ENCODE measurements at places on chromosomes 2 and 18. TPM values are rescaled to one million over a fixed set of nuclear protein-coding genes. Genes with fewer than 3 reads are reported as not detected.

- no peak for DNase-seq
Measured at GRCh38 chr18:74005320-74006109, 142.1 kb downstream of the FBXO15 start.

GRCh38 chr18:73245345-73245744 is 377.6 kb upstream of the NETO1 start:
- DNase-seq, result no peak

GRCh38 chr18:55323051-55323994 is 264.7 kb downstream of the TCF4 start:
- DNase-seq, result peak; percentile 37

DNA sequence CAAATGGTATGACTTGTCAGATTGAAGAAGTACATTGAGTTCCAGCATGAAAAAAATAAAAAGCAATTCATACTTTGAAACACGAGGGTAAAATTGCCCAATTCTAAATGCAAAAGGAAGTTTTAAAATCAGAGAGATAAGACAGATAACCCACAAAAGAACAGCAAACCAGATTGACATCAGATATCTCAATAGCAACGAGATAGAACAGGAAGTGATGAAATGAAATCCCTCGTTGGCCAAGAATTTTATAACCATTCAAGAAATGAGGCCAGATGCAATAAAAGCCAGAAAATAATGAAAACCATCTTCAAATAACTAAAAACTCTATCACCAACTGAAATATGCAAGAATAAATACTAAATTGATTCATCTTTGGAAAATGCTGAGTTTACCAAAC is 172.8 kb downstream of the CD226 start:
- no peak for DNase-seq

- no peak for DNase-seq
Measured at GRCh38 chr18:14907420-14907819, 159.4 kb downstream of the ANKRD30B start.

DNA sequence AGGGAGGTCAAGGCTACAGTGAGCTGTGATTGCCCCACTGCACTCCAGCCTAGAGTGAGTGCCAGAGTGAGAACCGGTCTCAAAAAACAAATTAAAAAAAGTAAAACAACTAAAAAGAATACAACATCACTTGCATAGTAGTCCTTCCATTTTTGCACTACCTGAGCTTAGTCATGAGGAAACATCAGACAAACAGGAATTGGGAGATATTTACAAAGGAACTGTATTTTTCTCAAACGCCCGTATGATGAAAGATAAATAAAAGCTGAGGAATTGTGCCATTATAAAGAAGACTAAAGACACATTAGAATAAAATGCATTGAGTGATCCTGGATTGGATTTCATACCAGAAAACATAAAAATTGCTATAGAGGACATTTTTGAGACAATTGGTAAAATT is 50.0 kb upstream of the ATP8B1 start:
- DNase-seq, result no peak

DNA sequence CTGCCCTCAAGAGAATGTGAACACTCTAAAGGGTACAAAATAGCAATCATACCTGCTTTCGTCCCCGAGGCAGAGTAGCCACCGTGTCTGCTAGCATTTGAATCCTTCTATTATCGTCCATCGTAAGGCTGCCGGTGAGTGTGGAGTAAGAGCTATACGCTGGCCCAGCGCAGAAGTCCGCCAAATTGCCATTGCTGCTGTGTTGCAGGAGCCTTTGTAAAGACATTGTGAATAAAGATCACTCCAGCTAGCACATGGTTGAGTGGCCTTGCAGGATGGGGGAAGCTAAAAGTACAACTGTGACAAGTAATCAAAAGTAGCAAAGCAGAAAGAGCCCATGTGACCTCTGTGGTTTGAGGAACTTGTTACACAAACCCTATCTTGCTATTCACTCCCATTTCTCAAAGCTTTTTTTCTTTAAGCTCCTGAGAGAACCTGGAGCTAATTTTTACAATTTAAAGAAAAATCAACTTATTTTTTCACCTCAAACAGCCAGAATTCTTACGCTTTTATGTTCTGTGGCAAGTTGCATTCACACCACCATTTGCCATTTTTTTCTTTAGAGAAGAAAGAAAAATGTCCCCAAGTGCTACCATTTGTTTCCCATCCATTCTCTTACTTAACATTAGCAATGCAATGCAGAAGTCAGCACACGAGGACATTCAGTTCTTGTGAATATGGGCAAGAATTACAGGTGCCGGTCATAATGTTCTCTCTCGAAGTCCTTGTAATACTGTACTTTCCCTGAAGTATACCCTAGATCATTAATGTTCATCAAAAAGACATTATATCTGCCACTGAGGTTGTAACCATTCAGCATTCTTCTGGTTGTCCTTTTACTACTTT is at the start of gene CYTIP:
CYTIP (minus strand) TSS at position 295 of the 846 bp plus-strand sequence; CDS start at position 226, 69 bp downstream.
- DNase-seq, result peak; percentile 20

DNA sequence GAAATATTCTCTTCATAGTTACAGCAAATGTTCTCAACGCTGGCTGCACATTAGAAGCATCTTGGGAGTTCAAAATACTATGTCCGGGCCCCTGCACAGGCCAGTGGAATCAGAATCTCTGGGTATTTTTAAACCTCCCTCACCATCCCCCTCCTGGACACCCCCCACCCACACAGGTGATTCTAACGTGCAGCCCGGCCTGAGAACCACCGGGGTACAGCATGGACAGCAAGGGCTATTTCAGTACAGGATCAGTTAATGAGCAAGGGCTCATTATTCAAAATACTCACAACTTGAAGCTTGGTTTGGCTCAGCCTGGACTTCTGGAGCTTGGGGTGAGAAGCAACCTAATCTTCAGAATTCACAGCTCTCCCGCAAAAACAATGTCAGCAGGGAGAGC is 31.4 kb downstream of the INO80C start:
- no peak for DNase-seq

DNA sequence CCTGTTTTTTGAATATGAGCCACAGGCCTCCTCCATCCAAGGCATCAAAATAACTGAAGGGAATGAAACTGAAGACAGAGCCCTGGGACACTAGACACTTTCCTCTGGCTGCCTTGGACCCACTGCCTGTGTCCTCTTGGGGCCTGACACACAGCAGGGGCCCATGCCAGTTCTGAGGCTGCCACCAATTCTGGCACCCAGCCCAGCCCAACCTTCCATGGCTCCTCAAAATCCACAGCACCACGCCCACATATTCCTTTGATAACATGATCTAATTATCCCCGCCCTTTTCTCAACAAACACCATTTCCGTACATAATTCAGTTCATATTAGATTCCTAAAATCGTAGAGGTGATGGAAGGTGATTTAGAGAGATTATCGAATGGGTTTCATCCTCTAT is 64.2 kb downstream of the EMX1 start:
- no peak for DNase-seq

- no peak for DNase-seq
Measured at GRCh38 chr2:17058772-17059402, 393.3 kb upstream of the CYRIA start.

GRCh38 chr2:12440731-12441130 is 276.0 kb upstream of the TRIB2 start:
- no peak for DNase-seq

DNA sequence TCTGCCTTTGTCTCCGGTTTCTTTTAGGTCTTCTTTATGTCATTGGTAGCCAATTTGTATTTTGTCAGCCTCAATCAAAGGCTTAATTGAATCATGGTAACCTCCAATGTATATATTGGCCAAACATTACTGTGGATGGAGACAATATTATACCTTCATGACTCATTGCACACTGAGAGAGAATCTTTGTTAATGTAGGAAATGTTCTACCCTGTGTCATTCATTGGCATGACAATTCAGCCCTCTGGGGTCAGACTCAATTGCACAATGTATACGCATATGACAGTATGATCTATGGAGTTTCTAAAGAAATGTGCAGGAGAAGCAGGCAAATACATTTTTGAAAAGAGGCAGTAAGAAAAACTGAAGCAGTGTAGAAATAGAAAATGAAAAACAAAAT is 162.6 kb downstream of the PDE11A start:
- no peak for DNase-seq

- no peak for DNase-seq
Measured at GRCh38 chr2:140624200-140624599, 1506.6 kb downstream of the LRP1B start.

- DNase-seq, result no peak
Measured at GRCh38 chr2:19881221-19881907, 20.4 kb downstream of the TTC32 start.

- DNase-seq, result no peak
Measured at GRCh38 chr2:154693741-154694340, 4.7 kb upstream of the KCNJ3 start.

- DNase-seq, result no peak
Measured at GRCh38 chr2:63755216-63755615, 86.5 kb upstream of the UGP2 start.

- no peak for DNase-seq
Measured at GRCh38 chr2:161033059-161033660, 127.1 kb upstream of the TANK start.

DNA sequence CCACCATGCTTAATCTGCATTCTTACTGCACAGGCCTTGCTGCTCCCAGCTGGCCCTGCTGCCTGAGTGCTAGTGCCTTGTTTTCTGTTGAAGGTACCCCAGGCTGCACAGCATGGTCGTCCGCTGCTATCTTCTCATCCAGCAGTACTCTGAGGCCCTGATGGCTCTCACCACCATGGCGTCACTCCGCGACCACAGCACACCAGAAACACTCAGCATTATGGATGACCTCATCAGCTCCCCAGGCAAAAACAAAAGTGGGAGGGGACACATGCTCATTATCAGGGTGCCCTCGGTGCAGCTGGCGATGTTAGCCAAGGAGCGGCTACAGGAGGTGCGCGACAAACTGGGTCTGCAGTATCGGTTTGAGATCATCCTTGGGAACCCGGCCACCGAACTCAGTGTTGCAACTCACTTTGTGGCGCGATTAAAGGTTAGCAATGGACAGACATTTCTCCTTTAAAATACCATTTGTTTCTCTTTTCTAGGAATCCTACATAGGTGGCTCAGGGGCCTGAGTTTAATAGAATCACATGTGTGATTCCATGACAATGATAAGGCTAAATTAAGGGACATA is 110.5 kb downstream of the ESCO1 start:
- DNase-seq, result no peak

GRCh38 chr2:4915357-4915756 is 776.8 kb upstream of the SOX11 start:
- no peak for DNase-seq

DNA sequence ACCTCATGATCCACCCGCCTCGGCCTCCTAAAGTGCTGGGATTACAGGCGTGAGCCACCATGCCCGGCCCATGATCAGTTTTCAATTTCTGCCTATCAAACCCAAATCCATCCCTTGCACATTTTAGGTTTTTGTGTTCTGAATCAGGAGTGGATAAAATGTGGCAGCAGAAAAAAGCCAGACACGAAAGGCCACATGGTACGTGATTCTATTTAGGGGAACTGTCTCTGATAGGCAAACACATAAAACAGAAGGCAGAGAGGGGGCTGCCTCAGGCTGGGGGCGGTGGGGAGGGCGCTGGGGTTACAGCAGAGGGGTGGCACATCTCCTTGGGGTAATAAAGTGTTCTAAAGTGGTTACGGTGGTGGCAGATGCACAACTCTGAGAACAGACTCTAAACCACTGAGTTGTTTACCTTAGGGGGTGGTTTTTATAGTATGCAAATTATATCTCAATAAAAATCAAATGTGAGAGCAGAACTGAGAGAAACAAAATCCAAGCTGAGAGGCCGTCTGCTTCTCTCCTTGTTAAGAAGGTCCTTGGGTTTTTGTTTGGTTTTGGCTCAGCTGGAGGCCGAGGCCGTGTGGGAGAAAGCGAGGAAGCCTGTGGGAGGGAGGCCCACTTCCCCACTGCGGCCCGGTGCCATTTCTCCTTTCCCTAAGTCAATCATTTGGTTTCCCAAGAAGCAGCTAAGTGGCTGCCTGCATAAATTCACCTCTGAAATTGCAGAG is 78.0 kb downstream of the SOWAHC start:
- no peak for DNase-seq

- DNase-seq, result no peak
Measured at GRCh38 chr18:62151068-62151771, 35.6 kb downstream of the PIGN start.

DNA sequence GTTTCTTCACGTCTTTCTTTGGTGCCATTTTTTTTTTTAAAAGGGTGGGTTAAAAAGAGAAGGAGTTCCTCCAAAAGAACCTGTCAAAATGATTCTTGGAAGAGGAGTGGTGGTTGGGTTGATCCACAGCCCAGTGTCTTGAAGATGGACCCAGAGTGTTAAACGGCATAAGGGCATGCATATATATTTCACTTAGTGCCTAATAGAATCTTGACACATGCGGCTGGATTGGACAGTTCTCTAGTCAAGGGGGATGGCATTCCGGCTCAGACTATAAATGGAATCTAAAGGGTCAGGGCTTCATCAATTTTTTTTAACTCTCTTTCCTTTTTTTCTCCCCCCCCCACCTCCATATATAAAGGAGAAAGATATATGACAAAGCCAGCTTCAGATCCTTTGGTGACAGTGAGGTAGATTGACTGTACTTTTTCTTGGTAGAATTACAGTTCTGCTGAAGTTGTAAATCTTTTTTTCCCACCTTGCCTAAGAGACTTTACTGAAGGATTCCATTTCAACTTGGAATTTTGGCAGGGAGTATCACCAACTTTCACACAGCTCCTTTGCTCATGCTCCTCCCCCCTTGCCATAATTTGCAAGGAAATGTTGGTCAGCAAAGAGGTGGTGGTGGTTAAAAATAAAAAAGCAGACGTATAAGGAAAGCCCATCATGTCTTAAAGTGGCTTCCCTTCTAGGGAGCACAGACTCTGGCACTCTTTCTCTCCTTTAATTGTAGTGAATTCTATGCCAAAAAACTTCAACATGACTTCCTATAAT is at the start of gene MYL1:
MYL1 (minus strand) TSS at position 160 of the 774 bp plus-strand sequence; CDS start at position 28, 132 bp downstream.
- no peak for DNase-seq

DNA sequence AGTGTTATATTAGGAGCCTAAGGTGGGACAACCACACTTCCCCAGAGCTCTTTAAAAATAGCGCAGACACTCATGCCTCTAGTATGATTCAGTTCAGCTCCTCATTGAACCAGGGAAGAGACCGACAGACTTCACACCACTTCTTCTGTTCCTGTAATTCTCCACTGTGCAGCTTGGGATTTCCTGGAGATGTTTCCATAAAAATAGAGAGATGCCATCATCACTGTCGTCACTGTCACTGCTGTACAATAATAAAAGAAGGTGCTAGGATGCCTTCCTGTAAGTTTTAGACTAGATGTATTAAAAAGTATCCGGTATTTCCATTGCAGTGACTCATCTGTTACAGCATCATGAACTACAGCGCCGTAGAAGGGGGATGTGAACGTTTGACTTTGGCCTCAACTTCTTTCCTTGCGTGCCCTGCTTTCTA is 110.9 kb downstream of the FAM210A start:
- no peak for DNase-seq

GRCh38 chr2:70767699-70768589 is at the start of gene ADD2:
TSS of gene ADD2 (minus strand) at chr2:70768200. CDS start at chr2:70706408, 61,792 bp downstream.
- DNase-seq, result peak; percentile 20

GRCh38 chr18:75307530-75307929 is 96.9 kb downstream of the TSHZ1 start:
- no peak for DNase-seq

PASK gene
- 2.4 TPM for total RNA-seq

CYP27C1 gene
- total RNA-seq, result not detected

EPB41L5 gene
- 10.2 TPM for total RNA-seq

NDUFS1 gene
- 535 TPM for total RNA-seq

BUB1 gene
- 1.6 TPM for total RNA-seq

KCMF1 gene
- total RNA-seq, result 82.9 TPM

SLC14A1 gene
- total RNA-seq, result 13.5 TPM

NR4A2 gene
- 14.4 TPM for total RNA-seq

VIT gene
- total RNA-seq, result 15.8 TPM

MYO5B gene
- total RNA-seq, result 0.20 TPM

Measured in heart right ventricle (tissue), 16 donors.